ENCODE measurements at places on chromosomes 5 and 9. TPM values are rescaled to one million over a fixed set of nuclear protein-coding genes. Genes with fewer than 3 reads are reported as not detected.

KIF24 gene
- total RNA-seq, result 2.6 TPM

MARVELD2 gene
- total RNA-seq, result 5.5 TPM

PSMD5 gene
- 29.5 TPM for total RNA-seq

PCDHA9 gene
- 0.30 TPM for total RNA-seq

- no peak for DNase-seq
These were observed 34.4 kb downstream of the COL23A1 start for GRCh38 chr5:178555771-178556211.

DNA sequence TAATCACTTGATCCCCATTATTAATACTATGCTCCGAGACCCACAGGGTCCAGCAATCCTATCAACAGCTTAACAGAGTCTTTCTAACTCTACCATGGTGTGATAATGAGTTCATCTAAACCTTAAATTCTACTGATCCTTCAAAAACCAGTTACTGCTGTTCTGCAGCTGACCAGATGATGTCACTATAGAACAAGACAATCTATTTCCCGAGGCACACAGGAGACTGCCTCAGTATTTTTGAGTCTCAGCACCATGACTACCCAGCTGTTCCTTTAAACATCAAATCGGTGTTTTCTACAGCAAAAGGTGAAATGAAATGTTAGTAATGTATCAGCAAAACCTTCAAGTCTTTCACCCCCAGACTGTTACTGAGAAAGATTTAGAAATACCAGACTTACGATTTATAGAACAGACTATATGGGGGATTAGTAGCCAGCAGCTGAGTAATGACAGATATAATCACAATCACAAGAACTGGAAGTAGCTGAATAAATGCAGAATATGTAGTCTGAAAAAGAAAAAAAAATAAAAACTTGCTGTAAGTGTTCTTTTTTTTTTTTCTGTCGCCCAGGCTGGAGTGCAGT is 16.9 kb downstream of the DNAJC18 start:
- peak; percentile 75 for DNase-seq

GRCh38 chr5:28691526-28691925 is 1653.1 kb upstream of the CDH9 start:
- DNase-seq, result peak; percentile 5

GRCh38 chr5:1961304-1961946 is 78.7 kb upstream of the IRX4 start:
- DNase-seq, result no peak

GRCh38 chr5:150740992-150741391 is 17.8 kb downstream of the DCTN4 start:
- no peak for DNase-seq

DNA sequence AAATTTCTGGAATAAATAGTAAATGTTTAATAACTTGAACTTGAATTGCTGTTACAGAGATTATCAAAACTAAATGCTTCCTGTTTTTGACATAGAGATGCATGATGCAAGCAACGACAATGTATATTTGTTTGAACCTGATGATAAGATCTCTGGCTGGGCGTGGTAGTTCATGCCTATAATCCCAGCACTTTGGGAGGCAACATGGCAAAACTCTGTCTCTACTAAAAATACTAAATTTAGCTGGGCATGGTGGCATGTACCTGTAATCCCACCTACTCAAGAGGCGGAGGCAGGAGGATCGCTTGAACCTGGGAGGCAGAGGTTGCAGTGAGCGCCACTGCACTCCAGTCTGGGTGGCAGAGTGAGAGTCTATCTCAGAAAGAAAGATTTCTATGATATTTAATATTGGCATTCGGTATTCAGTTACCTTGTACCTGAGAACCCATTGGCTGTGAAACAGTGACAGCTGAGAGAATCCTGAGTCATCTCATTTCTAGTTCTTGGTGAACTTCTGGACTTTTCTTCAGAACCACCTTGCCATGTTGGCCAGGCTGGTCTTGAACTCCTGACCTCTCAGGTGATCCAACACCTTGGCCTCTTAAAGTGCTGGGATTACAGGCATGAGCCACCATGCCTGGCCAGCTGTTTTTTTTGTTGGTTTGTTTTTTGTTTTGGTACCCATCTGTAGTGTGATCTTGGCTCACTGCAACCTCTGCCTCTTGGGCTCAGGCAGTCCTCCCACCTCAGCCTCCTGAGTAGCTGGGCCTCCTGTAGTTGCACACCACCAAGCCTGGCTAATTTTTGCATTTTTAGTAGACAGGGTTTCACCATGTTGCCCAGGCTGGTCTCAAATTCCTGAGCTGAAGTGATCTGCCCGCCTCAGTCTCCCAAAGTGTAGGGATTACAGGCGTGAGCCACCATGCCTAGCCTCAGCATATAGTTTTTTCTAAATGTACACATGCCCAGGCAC is 10.0 kb upstream of the FGF18 start:
- no peak for DNase-seq

DNA sequence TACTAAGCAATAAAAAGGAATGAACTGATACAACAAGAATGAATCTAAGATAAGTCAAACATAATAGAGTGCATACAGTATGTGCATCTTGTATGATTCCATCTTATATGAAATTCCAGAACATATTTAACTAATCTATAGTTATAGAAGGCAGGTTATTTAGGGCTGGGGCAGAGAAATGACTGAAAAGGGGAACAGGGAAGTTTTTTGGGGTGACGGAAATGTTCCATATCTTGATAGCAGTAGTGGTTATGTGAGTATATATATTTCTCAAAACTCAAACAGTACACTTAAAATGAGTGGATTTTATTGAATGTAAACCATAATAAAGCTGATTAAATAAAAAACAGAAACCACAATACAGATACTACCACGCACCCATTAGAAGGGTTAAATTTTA is 24.6 kb downstream of the FBXW11 start:
- no peak for DNase-seq

- no peak for DNase-seq
These were observed 17.7 kb downstream of the SRP19 start for GRCh38 chr5:112878760-112879159.

- no peak for DNase-seq
These were observed 93.8 kb downstream of the ADAMTS2 start for GRCh38 chr5:179251276-179251969.

GRCh38 chr9:72489986-72490385 is 31.4 kb upstream of the TMC1 start:
- DNase-seq, result no peak

GRCh38 chr5:177612215-177612673 is 12.3 kb downstream of the B4GALT7 start:
- no peak for DNase-seq

- peak; percentile 29 for DNase-seq
These were observed 29.8 kb upstream of the ALDOB start for GRCh38 chr9:101465326-101465915.

GRCh38 chr9:107698779-107699178 is 209.2 kb upstream of the KLF4 start:
- no peak for DNase-seq

All from skin of body (tissue), 3 donors.